LNCaP clone FGC (cell line): ENCODE measurements at places on chromosomes 11 and 22.

DNA sequence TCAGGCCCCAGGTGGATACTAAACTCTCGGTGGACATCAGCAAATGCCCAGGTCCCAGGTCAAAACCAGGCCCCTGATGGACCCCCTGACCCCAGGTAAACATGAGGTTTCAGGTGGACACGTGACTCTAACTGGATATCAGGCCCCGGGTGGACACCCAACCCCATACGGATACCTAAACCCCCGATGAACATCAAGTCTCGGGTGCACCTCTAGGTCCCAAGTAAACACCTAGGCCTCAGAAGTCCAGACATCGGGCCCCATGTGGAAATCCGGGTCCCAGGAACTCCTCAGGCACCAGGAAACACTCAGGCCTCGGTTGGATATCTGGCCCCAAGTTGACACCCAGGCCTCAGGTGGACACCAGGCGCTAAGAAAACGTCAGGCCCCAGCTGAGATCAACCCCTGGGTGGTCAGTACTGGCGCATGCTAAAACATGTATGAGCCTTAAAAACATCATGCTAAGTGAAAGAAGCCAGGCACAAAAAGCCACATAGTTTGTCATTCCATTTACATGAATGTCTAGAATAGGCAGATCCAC is 54.4 kb upstream of the SEPTIN5 start:
- DNase-seq: no peak

DNA sequence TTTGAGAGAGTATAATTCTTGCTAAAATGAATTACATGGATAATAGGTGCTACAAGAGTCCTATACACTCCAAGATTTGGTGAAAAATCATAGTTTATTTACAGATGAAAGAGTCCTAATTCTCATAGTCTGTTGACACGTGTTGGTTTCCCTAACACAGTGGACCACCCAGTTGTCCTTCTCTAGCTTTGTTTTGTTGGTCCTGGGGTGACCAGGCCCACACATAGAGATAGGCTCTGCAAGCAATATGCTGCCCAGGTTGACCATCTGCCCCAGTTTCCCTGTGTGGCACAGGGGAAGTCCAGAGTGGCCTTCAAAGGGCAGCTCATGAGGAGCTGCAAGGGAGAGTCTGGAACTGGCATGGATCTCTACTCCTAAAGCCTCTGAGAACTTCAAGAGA is 184.9 kb downstream of the MAML2 start:
- no peak for DNase-seq

- no peak for DNase-seq
These were observed 42.5 kb downstream of the INSC start for GRCh38 chr11:15157181-15157580.

DNA sequence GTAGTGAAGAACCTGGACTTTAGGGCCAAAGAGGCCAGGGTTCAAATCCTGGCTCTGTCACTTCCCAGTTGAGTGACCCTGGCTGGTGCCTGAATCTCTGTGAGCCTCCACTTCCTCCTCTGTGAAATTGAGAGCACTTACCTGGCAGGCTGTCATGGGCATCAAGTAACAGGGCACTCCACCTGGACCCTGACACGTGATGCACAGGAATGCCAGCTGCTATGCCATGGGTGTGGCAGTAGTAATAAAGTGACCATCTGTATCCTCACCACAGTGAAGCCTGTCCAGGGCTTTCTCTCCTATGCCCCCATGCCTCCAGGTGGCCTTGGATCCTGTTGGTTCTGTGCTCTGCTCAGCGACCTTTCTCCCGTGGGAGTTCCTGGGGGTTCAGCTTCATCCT is 29.8 kb upstream of the PPP6R3 start:
- DNase-seq: no peak

DNA sequence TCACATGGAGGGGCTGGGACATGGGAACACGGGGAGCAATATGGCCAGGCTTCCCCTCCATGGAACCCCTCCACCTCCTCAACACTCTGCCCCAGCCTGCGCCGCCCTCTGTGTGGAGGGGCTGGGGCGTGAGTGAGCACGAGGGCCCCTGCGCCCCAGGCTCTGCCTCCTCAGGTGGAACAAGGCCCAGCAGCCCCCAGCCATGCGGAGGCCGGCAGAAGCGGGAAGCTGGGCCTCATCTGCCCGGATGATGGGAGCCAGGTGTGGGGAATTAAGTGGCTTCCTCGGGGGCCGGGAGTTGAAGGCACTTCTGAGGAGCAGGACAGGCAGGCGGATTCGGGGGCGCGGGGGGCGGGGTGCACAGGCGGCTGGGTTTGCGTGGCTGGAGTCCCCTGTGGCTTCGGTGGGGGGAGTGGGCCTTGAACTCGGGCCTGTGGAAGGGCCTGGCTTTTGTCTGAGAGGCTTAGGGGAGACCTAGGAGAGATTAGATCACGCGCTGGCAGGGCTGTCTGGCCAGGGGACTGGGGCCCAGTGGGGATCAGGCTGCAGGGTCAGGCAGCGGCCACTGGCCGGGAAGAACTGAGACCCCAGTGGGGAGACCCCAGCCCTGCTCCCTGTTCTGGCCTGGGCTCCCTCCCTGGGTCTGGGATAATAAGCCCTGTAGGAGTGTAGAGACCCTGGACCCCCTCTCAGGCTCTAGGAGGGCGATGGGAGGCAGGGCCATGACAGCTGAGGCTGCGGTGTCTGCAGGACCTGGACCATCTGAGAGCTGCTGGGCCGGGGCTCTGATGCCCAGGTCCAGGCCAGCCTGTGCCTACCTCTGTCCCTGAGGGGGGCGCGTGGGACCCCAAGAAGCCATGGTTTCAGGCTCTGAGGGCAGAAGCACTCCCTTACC is 13.3 kb downstream of the PRR33 start:
- DNase-seq: no peak

GRCh38 chr11:36012979-36013378 is 69.1 kb downstream of the LDLRAD3 start:
- no peak for DNase-seq

GRCh38 chr11:911031-911889 is 650 bp upstream of the CHID1 start:
- DNase-seq: no peak

GRCh38 chr22:25388415-25388814 is 169.0 kb downstream of the CRYBB2 start:
- DNase-seq: no peak

DNA sequence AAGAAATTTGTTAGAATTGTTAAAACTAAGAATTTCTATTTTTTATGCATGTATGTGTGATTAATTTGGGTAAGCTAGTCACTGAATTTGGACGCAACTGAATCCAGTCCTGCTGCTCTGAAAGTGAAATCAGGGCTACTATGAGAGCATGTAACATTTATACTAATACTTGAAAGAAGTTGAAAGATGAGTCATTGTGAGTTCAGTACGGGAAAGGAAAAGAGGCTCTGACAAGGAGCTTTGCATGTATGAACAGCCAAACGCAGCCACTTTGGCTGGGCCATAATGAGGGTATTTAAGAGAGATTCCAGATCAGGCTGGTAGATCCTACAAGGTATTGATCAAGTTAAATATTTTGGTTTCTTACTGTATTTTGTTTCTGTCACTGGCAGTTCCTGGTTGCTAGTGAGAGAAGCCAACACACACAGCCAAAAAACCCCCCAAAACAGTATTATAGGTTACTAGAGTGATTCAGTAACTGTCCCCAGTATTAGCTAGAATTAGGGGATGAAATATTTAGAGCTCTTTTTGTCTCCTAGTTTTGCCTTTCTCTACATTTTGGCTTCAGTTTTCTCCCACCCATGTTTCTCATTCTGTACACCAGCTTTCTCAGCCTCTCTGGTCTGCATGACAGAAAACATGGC is 14.1 kb downstream of the AASDHPPT start:
- no peak for DNase-seq

DNA sequence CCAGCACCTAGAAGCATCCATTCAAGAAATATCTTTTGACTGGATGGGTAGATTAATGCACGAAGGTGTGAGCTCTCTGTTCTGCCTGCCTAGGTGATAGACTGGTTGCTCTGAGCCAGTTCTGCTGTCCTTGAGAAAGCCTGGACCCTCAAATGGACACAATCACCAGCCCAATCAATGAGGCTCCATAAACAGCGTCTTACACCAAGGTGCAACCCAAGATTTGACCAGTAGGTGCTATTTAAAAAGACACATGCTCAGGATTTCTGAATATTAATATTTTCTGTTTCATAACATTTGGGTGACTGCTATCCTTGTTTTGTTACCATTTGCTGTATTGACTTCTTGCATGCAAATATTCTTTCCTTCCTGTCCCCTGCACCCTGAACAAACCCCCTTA is 39.0 kb downstream of the PAMR1 start:
- no peak for DNase-seq

DNA sequence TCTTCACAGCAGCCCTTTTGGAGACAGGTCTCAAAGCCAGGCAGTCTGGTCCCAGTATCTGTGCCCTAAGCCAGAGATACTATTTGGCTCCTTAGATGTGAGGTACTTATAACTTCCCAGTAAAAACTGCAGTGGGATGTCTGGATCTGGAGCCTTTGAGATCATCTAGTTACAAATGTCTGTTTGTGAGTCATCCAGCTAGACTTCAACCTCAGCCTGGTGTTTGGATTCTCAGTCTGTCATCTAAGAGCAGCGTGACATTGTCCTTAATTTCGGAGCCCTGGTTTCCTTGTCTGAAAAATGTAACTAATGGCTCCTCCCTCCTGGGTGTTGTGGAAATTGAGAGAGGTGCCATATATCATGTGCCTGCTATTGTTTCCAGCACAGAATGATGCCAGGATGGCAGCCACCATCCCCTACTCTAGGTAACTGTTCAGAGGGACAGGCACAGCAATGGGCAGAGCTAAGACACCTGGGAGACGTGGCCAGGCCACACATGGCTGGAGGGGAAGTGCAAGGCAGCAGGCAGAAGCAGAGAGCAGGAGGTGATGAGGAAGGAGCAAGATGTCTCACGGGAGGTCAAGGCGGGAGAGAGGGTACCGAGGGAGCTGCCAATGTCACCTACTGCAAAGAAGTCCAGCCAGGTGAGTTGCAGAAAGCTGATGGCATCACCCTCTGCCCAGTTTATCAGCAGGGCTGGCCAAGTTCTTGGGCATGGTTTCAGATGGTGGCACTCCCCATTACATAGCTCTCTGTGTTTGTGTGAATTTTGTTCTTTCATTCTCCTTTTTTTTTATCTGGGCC is 20.6 kb upstream of the ST3GAL4 start:
- no peak for DNase-seq

DNA sequence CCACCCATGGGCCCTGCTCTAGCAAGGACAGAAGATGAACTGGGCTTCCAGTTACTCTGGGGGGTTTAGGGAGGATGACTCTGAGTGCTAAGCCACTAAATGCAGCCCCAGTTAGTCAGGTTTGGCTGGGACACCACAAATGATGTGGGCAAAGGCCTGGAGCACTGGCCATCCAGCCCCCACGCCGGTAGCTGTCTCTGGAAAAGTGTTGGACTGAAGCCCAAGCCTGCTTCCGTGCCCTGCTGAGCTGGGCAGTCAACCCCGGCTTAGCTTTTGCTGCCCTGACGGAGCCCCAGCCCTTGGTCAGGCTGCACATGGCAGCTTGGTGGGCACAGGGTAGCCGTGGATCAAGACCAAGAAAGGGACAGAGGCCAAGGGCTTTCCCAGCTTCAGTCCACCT is 5.7 kb upstream of the GSTP1 start:
- DNase-seq: no peak

DNA sequence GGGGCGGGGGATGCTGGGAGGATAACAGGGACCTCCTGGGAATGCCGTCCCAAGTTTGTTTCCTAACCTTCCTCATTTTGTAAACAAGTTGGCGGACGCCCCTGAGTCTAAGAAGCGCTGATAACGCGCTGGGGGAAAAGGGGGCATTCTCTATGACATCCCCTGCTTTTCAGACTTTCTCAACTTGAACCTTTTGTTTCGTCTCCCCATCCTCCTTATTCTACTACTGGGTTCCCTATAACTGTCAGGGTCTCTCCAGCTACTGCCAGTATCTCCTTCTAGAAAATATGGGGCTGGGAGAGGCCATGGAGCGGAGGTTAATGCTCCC is 654 bp downstream of the TMEM86A start:
- no peak for DNase-seq

DNA sequence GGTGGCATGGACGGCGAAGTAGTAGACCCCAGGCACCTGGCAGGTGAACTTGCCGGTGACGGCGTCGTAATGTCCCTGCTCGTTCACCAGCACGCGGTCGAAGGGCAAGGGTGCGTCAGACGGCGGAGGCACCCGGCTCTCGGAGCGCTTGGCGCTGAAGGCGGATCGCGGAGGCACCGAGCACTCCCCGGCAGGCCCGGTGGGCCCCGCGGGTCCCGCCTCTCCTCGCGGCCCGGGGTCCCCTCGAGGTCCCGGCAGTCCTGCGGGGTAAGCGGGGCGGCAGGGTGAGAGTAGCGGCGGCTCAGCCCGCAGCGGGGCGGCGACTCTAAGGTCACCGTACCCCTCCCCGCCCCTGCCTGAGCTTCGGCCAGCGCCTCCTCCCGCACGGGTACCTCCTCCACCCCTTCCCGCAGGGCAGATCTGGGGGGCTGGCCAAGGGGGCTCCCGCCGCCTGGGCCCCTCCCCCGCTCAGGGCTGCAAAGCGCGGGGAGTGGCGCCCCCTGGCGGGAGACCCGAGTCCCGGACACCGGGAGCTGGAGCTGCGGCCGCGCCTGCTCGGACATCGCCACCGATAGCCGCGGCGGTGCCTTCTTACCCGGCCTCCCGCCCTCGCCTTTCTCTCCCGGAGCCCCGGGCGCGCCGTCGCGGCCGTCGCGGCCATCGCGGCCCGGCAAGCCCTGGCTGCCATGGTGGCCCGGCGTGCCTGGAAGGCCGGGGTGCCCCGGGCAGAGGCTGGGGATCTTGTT is 921 bp downstream of the C1QTNF5 start:
- DNase-seq: no peak

- no peak for DNase-seq
These were observed 27.2 kb upstream of the TH start for GRCh38 chr11:2198621-2199365.

GRCh38 chr11:115706626-115707135 is 202.5 kb upstream of the CADM1 start:
- no peak for DNase-seq

- DNase-seq: peak; percentile 85
These were observed 14.6 kb upstream of the TMEM123 start for GRCh38 chr11:102467080-102467708.

DNA sequence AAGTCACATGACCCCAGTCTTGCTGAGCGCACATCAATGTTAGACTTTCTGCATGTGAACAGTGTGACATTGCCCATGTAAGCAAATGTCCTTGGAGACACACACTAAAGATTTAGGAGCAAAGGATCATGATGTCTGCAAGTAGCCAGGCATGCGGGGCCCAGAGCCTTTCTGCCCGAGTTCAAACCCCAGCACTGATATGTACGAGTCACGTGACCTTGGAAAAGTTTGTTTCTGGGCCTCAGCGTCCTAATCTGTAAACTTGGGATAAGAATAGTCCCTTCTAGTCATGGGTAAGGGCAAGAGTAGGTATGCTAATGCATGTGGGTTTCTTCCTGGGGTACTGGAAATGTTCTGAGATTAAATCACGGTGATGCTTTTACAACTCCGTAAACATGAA is 16.8 kb upstream of the PGA3 start:
- no peak for DNase-seq

DNA sequence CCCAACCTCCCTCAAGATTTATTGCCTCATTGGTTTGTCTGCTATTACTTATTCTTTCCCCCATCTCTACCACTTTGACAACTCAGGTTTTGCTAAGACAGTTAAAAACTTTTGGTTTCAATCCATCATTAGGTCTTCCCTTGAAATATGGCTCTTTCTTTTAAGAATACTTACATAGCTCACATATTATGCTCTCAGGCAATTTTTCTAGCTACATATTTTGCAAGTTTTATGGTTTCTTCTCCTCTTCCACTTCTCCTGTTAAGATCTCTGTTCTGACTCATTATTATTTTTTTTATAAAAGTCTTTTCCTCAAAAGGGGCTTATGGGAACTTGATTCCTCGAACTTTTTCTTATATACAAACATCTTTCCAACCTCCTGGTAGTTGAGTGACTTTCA is 192.4 kb upstream of the MPPED2 start:
- no peak for DNase-seq
